Karpas-422 (cell line): ENCODE measurements at places on chromosomes 16 and 17. TPM values are rescaled to one million over a fixed set of nuclear protein-coding genes. Genes with fewer than 3 reads are reported as not detected.

The MYH11 gene
- total RNA-seq: not detected in 2 replicates

- no peaks in the 10 kb centered on the region for H3K4me1 ChIP-seq
- no peaks in the 10 kb centered on the region for H3K36me3 ChIP-seq
- H3K27me3 ChIP-seq: no peaks in the 10 kb centered on the region
- H3K4me3 ChIP-seq: no peak overlapping the region
Observed at GRCh38 chr17:70327723-70328122, 158.4 kb downstream of the KCNJ2 start.

The LRRC36 gene
- not detected in 2 replicates for total RNA-seq

The KRTAP17-1 gene
- total RNA-seq: 1.6 TPM in 1 of 2 replicates, not detected in the other

DNA sequence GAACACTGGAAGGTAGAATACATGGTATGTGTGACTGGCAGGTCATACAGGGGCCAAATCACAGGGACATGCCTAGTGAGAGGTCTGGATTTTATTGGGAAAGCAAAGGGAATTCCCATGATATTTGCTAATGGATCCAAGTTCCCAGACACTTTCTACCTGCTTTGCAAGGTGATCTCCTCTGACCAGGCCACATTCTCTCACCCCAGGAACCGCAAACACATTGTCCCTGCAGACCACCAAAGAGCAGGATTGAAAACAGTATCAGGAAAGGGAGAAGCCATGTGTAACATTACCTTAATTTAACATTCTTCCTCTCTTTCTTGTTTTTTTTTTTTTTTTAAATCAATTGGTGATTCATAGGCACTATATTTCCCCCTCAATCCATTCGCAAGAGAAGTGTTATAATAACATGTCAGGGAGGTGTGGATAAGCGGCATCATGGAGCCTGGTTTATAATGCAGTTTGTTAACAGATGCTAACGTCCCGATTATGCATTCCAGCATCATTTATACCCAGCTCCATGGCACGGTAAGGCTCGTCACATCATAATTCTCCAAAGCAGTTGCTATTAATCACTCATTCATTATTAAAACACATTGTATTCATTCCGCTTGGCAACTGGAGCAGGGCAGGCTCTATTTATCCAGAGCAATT, 155.1 kb upstream of the CCL2 start:
- no peaks in the 10 kb centered on the region for H3K27me3 ChIP-seq
- no peak overlapping the region for H3K27ac ChIP-seq
- no peak for DNase-seq
